ENCODE measurements at places on chromosomes 5 and 9.

DNA sequence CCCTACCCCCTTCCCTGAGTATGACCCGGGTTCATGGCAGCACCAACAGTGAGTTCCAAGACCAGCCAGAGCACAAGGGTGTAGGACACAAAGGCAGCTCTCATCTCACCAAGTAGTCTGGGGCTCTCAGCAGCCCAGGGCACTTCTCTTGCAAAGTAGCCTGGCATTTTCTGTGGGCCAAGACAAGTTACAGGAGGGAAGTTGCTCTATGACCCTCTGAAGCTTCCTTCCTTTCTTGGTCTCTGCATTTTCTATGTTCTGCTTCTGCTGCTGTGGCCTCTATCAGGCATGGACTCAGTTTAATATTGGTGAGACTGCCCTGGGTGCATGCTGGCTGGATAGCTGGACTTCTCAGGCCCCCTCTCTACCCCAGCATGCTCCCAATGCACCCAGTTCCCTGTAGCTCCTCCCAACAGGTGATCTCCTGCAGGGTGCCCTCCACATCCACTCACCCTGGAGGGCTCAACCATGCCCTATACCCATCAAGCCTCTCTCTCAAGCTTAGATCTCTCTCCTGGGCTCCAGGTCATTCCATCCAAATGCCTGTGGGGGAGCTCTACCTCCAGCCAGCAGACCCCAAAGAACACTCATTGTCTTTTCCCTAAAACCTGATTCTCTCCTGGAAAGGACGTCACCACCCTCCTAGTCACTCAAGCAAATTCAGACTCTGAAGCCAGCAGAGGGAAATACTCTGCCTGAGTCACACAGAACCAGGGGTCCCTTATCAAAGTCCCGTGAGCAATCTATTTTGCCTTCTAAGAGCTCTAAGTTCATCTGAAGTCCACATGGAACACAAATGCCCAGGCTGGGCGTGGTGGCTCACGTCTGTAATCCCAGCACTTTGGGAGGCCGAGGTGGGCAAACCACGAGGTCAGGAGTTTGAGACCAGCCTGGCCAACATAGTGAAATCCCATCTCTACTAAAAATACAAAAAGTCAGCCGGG lies 13.8 kb downstream of the TBC1D2 start:
- DNase-seq = no peak

DNA sequence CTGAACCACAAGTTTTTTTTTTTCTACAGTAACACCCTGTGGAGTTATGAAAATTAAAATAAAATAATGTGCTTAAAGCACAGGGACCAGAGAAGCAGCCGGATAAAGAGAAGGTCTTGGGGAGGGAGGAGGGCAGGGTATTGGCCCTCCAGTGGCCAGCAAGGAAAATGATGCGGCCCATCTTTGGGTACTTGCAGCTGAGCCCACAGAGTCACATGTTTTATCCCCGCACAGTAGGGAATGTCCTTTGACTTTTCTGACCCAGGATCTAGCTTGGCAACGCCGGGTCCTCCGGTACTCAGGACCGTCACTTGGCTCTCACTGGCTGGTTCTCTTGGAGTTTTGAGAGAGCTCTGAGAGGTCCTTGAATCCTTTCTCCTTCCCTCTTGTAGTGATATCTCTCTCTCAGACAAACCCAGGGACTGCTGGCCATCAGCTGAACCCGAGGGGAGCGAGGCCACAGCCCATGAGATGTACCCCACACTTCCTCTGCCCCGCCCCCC lies 35.3 kb upstream of the HSPA9 start:
- DNase-seq = no peak

GRCh38 chr9:81559709-81560108 lies 129.6 kb downstream of the TLE1 start:
- no peak for DNase-seq

DNA sequence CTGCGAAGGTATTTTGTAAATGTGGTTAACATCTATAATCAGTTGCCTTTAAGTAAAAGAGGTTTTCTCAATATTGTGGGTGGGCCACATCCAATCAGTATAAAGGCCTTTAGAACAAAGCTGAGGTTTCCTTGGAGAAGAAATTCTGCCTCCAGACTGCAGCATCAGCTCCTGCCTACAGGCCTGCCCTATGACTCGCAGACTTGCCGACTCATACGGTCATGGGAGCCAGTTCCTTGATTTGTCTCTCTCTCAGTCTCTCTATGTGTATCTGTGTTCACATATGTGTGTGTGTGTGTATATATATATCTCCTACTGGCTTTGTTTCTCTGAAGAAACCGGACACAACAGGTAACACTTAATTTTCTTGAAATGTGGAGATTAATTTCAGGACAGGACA lies 45.3 kb downstream of the SLC36A1 start:
- no peak for DNase-seq

DNA sequence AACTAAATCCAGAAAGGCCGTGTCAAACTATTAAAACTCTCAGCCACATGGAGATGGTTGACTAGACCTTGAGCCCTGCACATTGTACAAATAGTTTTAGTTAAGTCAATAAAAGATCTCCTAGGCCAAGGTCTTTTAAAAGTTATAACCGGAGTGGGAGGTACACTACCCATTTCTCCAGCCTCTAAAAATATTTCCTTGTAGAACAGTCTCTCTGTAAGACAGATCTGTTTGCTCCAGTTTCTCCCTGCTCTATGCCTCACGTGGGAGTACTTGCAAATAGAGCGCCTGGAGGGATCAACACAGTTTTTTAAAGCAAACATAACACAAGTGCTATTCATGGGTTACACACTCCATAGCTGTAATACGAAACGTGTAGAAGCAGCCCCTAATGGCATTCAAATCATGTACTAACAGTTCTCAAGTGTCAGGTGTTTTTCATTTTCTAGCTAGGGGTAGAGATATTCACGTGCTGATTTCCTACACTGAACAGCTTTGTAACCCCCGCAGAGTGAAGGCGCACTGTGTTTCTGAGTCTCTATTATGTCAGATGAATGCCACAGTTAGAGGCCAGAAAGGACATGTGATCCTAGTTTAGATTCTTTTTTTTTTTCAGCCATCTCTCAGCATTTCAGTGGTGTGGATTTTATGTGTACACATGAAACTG lies 703.4 kb upstream of the GRAMD2B start:
- no peak for DNase-seq

DNA sequence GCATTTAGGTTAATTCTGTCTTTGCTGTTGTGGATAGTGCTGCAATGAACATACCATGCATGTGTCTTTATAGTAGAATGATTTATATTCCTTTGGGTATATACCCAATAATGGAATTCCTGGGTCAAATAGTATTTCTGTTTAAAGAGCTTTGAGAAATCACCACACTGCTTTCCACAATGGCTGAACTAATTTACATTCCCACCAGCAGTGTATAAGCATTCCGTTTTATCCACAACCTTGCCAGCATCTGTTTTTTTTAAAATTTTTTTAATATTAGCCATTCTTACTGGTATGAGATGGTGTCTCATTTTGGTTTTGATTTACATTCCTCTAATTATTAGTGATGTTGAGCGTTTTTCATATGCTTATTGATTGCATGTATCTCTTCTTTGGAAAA lies 15.5 kb upstream of the TARS1 start:
- no peak for DNase-seq

DNA sequence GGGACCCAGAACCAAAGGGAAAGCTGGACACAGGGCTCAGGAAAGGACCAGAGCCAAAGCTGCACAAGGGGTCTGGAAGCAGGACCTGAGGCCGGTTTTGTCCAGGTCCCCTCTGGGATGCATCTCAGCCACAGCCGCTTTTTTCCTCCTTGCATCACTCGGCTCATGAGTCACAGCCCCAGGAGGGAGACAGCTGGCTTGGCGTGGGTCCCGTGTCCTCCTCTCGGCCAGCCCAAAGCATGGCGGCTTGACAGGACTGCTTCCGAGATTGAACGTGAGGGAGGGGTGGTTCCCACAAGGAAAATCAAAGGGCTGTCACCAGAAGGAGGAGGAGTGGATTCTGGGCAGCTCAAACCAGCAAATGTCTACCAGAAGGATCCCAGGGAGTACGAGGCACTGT lies 56.7 kb upstream of the CPLX2 start:
- no peak for DNase-seq

DNA sequence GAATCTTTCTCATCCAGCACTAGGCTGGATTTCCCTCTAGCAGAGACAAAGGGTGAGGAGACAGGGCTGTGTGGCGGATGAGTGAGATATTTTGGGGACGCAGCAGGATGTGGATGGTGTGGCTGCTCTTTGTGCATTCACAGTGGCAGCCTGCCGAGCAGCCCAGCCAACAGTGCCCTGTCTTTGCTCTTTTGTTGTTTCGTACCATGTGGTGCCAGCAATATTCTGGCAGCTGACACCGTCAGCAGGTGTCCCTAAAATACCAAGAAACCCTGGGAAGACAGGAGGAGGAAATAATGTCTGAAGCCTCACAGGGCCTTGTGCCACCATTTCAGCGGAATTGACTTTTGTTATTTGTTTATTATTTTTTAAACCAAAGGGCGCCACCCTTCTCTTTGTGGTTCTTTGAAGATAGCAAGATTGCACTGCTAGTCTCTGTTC lies 141.4 kb downstream of the CCDC192 start:
- peak; percentile 56 for DNase-seq

- DNase-seq = no peak
Observed at GRCh38 chr5:8493176-8493575, 624.2 kb downstream of the MTRR start.

DNA sequence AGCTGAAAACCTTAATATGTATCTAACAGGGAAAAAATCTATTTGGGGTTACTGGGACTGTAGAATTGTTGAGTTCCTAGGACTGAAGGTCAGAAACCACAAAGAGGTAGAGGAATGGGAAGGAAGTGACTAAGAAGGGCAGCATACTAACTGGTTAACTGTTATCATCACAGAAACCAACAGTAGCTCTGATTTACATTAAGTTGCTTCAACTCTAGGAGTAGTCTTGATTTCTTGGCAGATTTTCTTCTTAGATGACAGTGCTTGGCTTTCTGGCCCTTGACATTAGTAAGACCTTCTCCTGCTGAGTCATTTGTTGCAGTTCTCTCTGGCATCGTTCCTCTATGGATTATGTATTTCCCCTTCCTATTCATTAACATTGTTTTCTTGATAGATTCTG lies 116.1 kb upstream of the RASA1 start:
- DNase-seq = no peak

DNA sequence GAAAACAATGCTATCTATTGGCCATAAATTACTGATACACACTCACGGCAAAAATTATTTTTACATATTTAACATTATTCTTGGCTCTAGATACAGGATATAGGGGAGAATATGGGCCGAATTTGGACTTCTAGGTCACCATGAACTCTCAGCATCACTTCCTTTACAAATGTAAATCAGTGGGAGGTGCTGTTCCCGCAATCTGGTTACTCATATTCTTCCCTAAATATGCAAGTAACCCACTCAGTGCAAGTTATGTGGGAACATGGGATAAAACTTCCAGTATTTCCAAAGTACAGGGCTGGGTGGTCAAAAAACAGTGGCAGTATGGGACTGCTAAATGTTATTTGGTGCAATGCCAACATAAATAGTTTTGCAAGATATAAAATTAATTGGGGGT lies 145.6 kb downstream of the PPP2R2B start:
- DNase-seq = no peak

DNA sequence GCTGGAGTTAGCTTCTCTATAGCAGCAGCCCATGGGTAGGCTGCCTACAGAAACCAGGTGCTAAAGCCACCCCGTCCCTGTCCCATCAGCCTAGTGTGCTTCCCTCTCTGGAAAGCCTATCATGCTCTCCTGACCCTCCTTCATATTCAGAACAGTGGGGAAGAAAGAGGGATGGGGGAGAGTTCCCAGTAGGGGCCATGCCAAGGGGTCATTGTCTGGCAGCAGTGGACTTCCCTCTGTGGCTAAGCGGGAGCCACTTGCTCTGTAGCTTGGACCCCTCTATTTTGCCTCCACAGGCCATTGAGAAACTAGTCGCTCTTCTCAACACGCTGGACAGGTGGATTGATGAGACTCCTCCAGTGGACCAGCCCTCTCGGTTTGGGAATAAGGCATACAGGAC lies 17.5 kb downstream of the PTPA start:
- DNase-seq = no peak

DNA sequence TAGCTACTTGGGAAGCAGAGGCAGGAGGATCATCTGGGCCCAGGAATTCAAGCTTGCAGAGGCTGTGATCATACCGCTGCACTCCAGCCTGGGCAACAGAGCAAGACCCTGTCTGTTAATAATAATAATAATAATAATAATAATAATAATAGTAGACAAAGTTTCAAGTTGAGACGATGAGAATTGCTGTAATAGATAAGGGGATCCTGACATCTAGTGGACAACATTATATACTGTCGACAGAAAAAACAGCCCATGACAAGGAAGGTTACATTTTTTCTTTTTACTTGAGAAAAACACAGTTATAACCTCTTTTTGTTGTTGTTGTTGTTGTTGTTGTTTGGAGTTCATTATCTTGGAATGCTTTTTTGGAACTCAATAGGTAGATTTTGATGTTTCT lies 35.3 kb downstream of the NDFIP1 start:
- no peak for DNase-seq

DNA sequence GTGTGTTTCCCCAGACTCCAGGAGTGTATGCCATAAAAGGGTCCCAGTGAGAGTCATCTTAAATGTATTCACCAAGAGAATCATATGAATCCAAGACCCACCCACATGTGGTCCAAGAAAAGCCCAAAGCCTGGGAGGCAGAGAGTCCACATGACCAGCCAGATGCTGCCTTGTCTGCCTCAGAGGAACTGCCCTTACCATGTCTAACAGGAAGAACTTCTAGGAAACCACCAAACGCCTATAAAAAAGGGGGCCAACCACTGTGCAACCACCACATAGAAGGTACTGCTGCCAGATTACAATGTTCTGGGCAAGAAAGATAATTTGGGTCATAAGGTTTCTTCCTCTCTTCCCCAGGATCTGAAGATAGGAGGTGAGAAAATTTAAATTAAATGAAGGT lies 129.8 kb upstream of the SLC24A2 start:
- DNase-seq = no peak

GRCh38 chr5:150584556-150585335 lies 55.7 kb upstream of the SYNPO start:
- DNase-seq = no peak

GRCh38 chr9:87464992-87465378 lies 32.7 kb upstream of the DAPK1 start:
- no peak for DNase-seq

DNA sequence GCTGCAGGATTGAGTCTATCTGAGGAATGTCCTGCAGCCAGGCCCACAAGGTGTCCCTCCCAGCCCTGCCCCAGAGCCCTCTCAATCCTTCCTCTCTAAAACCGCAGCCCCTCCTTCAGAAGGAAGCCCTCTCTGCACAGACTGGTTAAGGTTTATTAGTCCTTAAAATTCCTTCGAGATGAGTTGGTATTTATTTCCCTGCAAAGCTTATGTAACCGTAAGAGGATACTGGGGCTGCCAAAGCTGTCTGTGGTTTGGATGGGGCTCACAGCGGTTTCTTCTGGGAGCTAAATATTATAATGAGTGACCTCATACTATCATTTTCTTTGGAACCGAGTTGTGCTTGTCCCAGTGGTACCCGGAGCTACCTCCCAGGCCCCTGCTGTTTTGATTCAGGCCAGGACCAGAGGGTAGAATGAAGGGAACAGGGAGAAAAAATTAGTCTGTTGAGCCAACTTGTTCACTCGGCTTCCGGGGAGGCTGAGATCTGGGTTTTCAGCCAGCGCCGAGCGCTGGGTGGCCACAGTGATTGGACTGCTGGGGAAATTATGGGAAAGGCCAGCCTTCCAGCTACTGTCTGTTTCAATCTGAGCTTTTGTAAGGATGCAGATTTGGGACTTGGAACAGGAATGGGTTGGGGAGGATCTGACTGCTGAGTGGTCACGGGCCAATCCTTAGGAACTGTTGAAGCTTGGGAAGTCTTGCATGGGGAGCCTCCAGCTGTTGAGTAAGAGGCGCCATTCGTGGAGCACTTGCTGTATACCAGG lies 107.5 kb downstream of the NDFIP1 start:
- no peak for DNase-seq

Data from caudate nucleus (tissue), 63 donors.